ENCODE measurements at places on chromosomes 3 and 15.

DNA sequence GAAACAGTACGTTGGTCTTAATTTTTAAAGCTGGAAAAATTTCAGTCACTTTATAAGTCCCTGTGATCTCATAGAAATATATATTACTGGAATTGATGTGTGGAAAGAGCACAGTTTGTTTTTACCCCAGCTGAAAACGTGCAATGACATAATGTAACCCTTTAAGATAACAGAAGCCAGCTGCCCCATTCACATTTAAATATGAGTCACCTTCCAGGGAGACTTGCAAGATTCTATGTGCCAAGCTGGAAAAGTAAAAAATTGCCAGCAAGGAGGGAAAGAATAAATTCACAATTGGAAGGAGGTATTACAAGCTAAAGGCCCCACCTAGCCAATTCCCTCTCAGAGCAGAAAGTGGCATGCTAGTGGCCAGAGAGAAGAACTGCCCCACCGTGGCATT is 50.2 kb downstream of the SAMMSON start:
- no peak overlapping the region for H3K27ac ChIP-seq
- no peaks in the 10 kb centered on the region for H3K36me3 ChIP-seq
- H3K4me3 ChIP-seq = no peak overlapping the region
- H3K4me1 ChIP-seq = no peaks in the 10 kb centered on the region
- no peak for DNase-seq

- H3K27ac ChIP-seq = no peak overlapping the region
- no peak overlapping the region for H3K4me3 ChIP-seq
- H3K4me1 ChIP-seq = peaks cover 15% of the 10 kb centered on the region
- H3K36me3 ChIP-seq = no peaks in the 10 kb centered on the region
These were observed 87.7 kb downstream of the LSM3 start for GRCh38 chr3:14266361-14266760.

DNA sequence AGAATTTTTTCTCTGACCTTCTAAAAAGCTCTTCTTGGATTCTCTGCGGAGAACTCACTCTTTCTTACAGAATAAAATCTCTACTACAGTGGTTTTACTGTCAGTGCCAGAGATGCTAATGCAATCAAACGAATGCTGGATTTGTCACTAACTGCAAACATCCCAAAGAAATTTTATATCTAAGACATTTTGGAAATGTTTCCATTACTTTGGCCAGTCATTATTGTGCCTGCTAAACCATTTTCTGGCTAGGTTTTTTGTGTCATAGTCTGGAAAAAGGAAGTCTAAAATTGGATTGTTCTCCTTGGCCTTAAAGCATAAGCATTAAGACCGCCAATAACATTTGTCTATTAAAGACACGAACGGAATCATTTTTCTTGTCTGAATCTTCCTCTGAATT is 54.0 kb downstream of the PLOD2 start:
- H3K4me3 ChIP-seq = no peak overlapping the region
- H3K4me1 ChIP-seq = no peaks in the 10 kb centered on the region
- no peaks in the 10 kb centered on the region for H3K36me3 ChIP-seq
- no peak for DNase-seq
- no peak overlapping the region for H3K27ac ChIP-seq

- H3K27me3 ChIP-seq = peaks cover 5% of the 10 kb centered on the region
- no peak overlapping the region for H3K27ac ChIP-seq
- H3K4me3 ChIP-seq = no peak overlapping the region
- no peaks in the 10 kb centered on the region for H3K4me1 ChIP-seq
These were observed 57.8 kb upstream of the HRH1 start for GRCh38 chr3:11096266-11097139.

DNA sequence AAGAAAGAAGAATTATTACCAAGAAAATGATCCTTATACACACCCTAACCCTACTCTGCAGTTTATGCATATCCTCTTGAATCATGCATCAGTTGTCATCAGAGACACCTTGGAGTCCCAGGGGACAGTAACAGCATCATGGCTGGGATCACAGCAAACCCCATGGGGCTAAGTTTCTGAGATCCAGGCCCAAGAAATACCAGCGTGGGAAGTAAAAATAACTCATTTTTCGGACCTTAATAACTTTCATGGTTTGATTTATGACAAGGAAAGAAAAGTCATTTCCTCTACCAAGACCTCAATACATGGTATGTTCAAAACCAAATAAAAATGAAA is 38.8 kb upstream of the B3GNT5 start:
- no peak for DNase-seq
- peak overlapping the region; percentile 34 for H3K27ac ChIP-seq
- no peaks in the 10 kb centered on the region for H3K4me1 ChIP-seq
- no peak overlapping the region for H3K4me3 ChIP-seq
- H3K27me3 ChIP-seq = no peaks in the 10 kb centered on the region

- H3K36me3 ChIP-seq = no peaks in the 10 kb centered on the region
- H3K4me3 ChIP-seq = no peak overlapping the region
- no peaks in the 10 kb centered on the region for H3K27me3 ChIP-seq
- H3K27ac ChIP-seq = no peak overlapping the region
- DNase-seq = no peak
- H3K4me1 ChIP-seq = peaks cover 10% of the 10 kb centered on the region
These were observed 21.0 kb downstream of the ALDH1A2 start for GRCh38 chr15:58044551-58044950.

DNA sequence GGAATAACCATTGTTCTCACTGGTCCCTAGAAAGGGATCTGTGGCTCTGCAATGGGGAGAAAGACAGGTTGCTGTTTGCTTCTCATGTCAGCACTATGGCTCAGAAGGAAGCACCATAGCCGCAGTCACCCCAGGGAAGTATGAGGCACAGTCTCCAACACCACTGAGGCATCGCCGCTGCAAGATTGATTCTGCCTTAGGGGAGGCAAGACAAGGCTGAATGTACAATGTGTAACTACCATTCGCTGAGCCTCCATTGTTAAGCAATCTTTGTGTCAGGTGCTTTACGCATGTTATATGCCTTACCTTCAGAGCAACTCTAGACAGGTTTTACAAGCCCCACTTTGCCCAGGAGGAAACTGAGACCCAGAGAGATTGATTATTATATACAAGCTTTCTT is 100.7 kb upstream of the KCNMB2 start:
- no peak for DNase-seq
- H3K27me3 ChIP-seq = no peaks in the 10 kb centered on the region
- H3K4me3 ChIP-seq = no peak overlapping the region
- no peaks in the 10 kb centered on the region for H3K4me1 ChIP-seq
- H3K27ac ChIP-seq = no peak overlapping the region
- no peaks in the 10 kb centered on the region for H3K36me3 ChIP-seq

GRCh38 chr3:38662544-38662943 is 13.1 kb upstream of the SCN5A start:
- no peaks in the 10 kb centered on the region for H3K27me3 ChIP-seq
- DNase-seq = no peak
- no peak overlapping the region for H3K4me3 ChIP-seq
- no peaks in the 10 kb centered on the region for H3K4me1 ChIP-seq

- H3K27ac ChIP-seq = no peak overlapping the region
- H3K4me3 ChIP-seq = no peak overlapping the region
- no peaks in the 10 kb centered on the region for H3K27me3 ChIP-seq
- H3K36me3 ChIP-seq = no peaks in the 10 kb centered on the region
- no peak for DNase-seq
These were observed 82.5 kb downstream of the SPRED1 start for GRCh38 chr15:38335116-38335515.

DNA sequence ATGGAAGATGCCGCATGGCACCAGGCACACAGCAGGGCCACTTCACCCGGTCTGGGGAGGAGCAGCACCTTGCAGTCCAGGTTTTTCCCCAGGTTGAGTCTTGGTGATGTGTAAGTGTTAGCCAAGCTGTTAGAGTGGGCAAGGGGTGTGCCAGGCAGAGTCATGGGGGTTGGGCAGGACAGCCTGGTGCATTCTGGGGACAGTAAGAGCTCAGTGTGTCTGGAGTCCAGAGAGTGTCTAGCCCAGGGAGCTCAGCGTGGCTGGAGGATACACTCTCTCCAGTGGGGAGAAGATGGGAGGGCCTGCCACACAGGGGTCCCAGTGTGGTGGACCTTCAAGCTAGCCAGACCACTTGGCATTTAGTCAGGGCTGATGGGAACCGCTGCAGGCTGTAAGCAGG is 87.4 kb downstream of the AAGAB start:
- peak overlapping the region; percentile 28 for H3K27ac ChIP-seq
- H3K36me3 ChIP-seq = peaks cover 79% of the 10 kb centered on the region
- peaks cover 16% of the 10 kb centered on the region for H3K4me1 ChIP-seq
- DNase-seq = no peak
- no peak overlapping the region for H3K4me3 ChIP-seq
- no peaks in the 10 kb centered on the region for H3K27me3 ChIP-seq

DNA sequence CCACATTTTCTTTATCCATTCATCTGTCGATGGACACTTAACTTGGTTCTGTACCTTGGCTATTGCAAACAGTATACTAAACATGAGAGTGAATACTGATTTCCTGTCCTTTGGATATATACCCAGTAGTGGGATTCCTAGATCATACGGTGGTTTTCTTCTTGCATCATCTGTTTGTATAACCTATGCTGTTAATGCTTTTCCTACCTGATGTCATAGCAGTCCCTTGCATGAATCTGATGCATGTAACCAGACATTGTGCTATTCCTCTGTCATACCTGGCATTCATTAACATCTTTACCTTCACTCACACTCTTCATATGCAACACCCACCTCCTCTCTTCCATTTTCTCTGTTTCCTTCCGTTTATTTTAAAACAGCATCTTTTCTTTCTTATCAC is 185.2 kb downstream of the KLHL25 start:
- H3K27ac ChIP-seq = no peak overlapping the region
- no peaks in the 10 kb centered on the region for H3K27me3 ChIP-seq
- peaks cover 2% of the 10 kb centered on the region for H3K4me1 ChIP-seq
- H3K36me3 ChIP-seq = no peaks in the 10 kb centered on the region

DNA sequence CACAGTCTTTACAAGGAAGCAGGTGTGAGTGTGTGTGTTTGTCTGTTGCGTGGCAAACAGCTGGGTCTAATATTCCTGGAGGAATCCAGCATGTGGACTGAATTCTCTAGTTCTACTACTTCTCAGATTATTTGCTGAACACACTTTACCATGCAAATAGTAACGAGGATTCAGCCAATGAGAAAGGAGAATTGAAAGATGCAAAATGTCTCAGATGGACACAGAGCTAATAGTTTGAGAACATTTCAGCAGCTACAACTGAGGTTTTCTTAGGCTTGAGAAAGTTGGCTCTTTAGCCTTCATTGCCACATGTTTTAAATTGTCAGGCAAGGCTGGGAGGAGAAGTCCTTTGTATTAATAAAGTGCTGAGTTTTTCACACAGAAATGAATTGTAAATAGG is 568.0 kb upstream of the MDFIC2 start:
- no peaks in the 10 kb centered on the region for H3K4me1 ChIP-seq
- H3K27ac ChIP-seq = no peak overlapping the region
- DNase-seq = no peak
- H3K36me3 ChIP-seq = no peaks in the 10 kb centered on the region

DNA sequence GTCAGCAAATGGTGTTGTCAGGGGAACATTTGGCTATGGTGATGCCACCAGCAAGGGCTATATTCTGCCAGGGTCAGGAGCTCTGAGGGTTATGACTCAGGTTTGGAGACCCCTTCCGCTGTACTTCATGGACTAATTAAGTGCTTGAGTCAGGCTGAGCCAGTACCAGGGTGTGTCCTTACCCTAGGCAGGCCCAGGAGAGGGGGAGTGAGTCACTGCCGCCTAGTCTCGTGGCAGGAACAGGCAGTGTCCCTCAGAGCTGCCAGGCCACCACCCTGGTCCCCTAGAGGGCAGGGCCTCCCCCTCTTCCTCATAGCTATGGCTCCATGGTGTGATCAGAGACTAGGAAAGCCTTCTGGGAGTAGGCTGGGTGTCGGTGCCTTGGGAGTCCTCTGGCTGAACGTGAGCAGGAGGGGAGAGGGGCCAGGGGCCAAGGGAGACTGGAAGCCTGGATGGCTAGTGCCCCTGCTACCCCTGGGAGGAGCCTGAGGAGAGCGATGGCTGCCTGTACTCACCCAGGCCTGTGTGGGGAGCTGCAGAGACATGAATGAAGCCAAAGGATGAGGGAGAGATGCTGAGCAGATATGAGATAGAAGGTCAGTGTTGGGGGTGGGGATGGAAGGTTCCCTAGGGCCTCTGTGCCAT is 10.6 kb downstream of the MAPKAPK3 start:
- no peak overlapping the region for H3K27ac ChIP-seq
- H3K36me3 ChIP-seq = no peaks in the 10 kb centered on the region
- no peak overlapping the region for H3K4me3 ChIP-seq
- H3K4me1 ChIP-seq = peaks cover 7% of the 10 kb centered on the region
- DNase-seq = no peak
- no peaks in the 10 kb centered on the region for H3K27me3 ChIP-seq

DNA sequence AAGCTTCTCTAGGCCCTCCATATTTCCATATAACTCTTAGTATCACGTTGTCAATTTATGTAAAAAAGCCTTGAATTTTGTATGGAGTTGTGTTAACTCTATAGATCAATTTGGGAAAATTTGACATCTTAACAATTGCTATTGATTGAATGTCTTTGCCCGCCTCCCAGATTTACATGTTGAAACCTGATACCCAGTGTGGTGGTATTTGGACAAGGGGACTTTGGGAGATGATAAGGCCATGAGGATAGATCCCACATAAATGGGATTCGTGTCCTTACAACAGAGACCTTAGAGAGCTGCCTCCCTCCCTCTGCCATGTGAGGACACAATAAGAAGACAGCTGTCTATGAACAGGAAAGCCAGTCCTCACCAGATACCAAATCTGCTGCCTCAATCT is 21.1 kb upstream of the TNK2 start:
- H3K36me3 ChIP-seq = peaks cover 11% of the 10 kb centered on the region
- no peak overlapping the region for H3K27ac ChIP-seq
- no peaks in the 10 kb centered on the region for H3K4me1 ChIP-seq
- no peak overlapping the region for H3K4me3 ChIP-seq

GRCh38 chr3:139759470-139759869 is 81.7 kb upstream of the NMNAT3 start:
- no peak for DNase-seq
- no peak overlapping the region for H3K27ac ChIP-seq
- H3K4me3 ChIP-seq = no peak overlapping the region
- no peaks in the 10 kb centered on the region for H3K36me3 ChIP-seq
- no peaks in the 10 kb centered on the region for H3K27me3 ChIP-seq

DNA sequence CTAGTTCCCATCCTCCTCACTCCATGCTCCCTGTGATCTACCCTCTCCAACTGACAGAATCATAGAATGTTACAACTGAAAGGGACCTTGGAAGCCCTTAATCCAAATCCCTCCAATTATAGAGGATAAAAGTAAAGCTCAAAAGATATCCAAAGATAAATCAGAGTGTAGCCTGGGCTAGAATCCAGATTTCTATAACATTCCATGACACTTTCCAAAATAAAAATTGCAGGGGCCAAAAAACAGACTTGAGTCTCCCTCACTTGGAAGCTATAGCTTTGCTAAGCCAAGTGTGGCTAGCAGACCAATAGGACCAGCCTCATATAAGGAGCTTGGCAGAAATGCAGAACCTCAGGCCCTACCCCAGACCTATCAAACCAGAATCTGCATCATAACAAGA is 148.1 kb downstream of the NTRK3 start:
- no peaks in the 10 kb centered on the region for H3K4me1 ChIP-seq
- no peak overlapping the region for H3K27ac ChIP-seq
- H3K36me3 ChIP-seq = no peaks in the 10 kb centered on the region
- H3K27me3 ChIP-seq = no peaks in the 10 kb centered on the region
- no peak for DNase-seq

- no peak for DNase-seq
- H3K4me3 ChIP-seq = no peak overlapping the region
- no peak overlapping the region for H3K27ac ChIP-seq
- H3K27me3 ChIP-seq = no peaks in the 10 kb centered on the region
These were observed 2.4 kb downstream of the ACAP2 start for GRCh38 chr3:195440379-195440778.

GRCh38 chr3:149620291-149621020 is 37.4 kb downstream of the WWTR1 start:
- H3K4me1 ChIP-seq = peaks cover 2% of the 10 kb centered on the region
- H3K27ac ChIP-seq = no peak overlapping the region
- H3K36me3 ChIP-seq = no peaks in the 10 kb centered on the region
- H3K4me3 ChIP-seq = no peak overlapping the region
- H3K27me3 ChIP-seq = peaks cover 2% of the 10 kb centered on the region
